ENCODE measurements at places on chromosomes 2 and 18. TPM values are rescaled to one million over a fixed set of nuclear protein-coding genes. Genes with fewer than 3 reads are reported as not detected.

The ZNF407 gene
- 5.1 TPM for total RNA-seq

DNA sequence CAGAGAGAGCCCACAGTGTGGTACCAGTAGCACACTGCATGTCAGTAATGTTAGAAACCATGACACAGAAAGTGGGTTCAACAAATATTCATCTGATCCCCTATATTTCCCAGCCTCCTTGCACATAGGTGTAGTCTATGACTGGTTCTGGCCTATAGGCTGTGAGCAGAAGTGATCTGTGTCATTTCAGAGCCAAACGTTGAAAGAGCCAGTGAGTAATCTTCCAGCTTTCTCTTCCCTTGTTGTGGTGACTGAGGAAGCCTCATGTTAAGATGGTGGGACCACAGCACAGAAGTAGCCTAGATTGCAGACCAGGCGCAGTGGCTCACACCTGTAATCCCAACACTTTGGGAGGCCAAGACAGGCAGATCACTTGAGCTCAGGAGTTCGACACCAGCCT lies 4.1 kb downstream of the TMEM237 start:
- peaks cover 29% of the 10 kb centered on the region for H3K36me3 ChIP-seq
- H3K27me3 ChIP-seq, result no peaks in the 10 kb centered on the region
- no peak overlapping the region for H3K4me3 ChIP-seq
- H3K4me1 ChIP-seq, result peaks cover 11% of the 10 kb centered on the region
- H3K27ac ChIP-seq, result no peak overlapping the region

DNA sequence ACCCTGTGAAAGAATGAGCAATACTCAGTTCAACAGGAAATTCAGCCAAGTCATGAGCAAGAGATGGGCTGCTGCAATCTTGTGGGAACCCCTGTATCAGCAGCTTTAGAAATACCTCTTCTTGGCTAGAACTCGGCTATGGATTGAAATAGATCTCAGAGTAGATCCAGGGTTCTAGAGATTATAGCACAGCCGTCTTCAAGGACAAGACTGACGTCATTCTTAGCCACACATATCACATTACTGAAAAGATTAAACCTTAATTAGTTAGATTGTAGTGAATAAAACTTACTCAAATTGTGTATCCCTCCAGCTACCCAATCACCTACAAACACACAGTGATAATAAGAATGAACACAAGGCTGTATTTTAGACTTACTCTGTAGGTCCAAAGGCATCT lies 776.4 kb downstream of the EPHA4 start:
- DNase-seq, result no peak
- H3K36me3 ChIP-seq, result no peaks in the 10 kb centered on the region
- H3K4me3 ChIP-seq, result no peak overlapping the region
- H3K27ac ChIP-seq, result no peak overlapping the region

DNA sequence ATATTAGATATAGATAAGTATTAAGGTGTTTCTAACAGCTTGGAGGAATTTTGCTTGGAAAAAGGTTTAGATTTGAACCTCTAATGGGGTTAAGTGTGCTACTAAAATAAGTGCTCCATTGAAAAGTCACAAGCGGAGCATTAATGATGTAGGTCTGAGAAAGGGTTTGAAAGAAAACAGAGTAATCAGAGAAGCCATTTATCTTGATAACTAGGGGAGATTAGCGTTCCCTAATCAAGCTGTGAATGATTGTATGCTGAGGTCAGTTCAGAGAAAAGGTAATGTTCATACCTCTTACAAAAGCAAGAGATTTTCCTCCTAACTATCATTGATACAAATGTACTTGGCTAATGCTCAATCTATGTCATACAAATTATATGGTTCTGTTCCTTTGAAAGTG lies 1.5 kb downstream of the ARHGAP25 start:
- no peak overlapping the region for H3K27ac ChIP-seq
- H3K4me1 ChIP-seq, result peaks cover 15% of the 10 kb centered on the region
- DNase-seq, result no peak
- no peak overlapping the region for H3K4me3 ChIP-seq
- H3K27me3 ChIP-seq, result no peaks in the 10 kb centered on the region

- no peak overlapping the region for H3K27ac ChIP-seq
- no peak overlapping the region for H3K4me3 ChIP-seq
- DNase-seq, result no peak
- H3K27me3 ChIP-seq, result no peaks in the 10 kb centered on the region
- peaks cover 4% of the 10 kb centered on the region for H3K4me1 ChIP-seq
Observed at GRCh38 chr2:112708968-112709367, 11.9 kb upstream of the NT5DC4 start.

All from WTC11 (cell line).